Activated naive CD4-positive, alpha-beta T cell treated with anti-CD3 and anti-CD28 coated beads, Interleukin-2, amount 50 U/mL, for 16 hours (primary cell): ENCODE measurements at places on chromosomes 5 and 9.

GRCh38 chr9:5562806-5563416 is 52.6 kb downstream of the PDCD1LG2 start:
- DNase-seq: no peak

GRCh38 chr9:77304543-77304942 is 127.2 kb downstream of the VPS13A start:
- DNase-seq: no peak

- no peak for DNase-seq
These were observed 514.1 kb upstream of the MEF2C start for GRCh38 chr5:89397096-89397495.

- no peak for DNase-seq
These were observed 212.7 kb downstream of the CHSY3 start for GRCh38 chr5:130116972-130117371.

DNA sequence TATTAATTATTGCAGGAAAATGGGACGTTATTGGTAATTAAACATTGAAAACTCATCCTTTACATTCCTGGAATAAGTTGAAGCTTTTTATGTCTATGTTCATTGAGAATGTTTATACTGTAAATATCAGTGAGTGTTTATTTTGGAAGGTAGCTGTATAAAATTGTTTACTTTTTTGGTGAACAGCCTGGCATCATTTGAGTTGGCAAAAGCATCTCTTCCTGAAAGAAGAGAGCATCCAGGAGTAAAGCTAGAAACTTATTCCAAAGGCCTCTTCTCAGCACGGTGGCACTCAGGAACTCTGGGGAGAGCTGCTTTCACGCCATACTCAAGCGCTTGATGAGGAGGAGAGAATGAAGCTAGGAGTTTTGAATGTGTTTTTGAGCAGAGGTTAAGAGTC is 79.9 kb downstream of the GAPVD1 start:
- no peak for DNase-seq

GRCh38 chr5:1799110-1799601 is 481 bp downstream of the MRPL36 start:
- DNase-seq: peak; percentile 38

- no peak for DNase-seq
These were observed 134.0 kb upstream of the MYO10 start for GRCh38 chr5:17069995-17070511.
